Ovary (tissue), 10 donors: ENCODE measurements at places on chromosomes 5 and 9. TPM values are rescaled to one million over a fixed set of nuclear protein-coding genes. Genes with fewer than 3 reads are reported as not detected.

GNPDA1 gene
- total RNA-seq, result 30.3 TPM

F2RL2 gene
- total RNA-seq, result 0.15 TPM

GADD45G gene
- 126 TPM for total RNA-seq

PDE8B gene
- total RNA-seq, result 0.95 TPM

BARX1 gene
- not detected for total RNA-seq

WDR38 gene
- total RNA-seq, result not detected

GRCh38 chr5:69416180-69416579 is 1.3 kb downstream of the MARVELD2 start:
- peaks cover 1% of the 10 kb centered on the region for H3K4me1 ChIP-seq
- no peak for DNase-seq
- H3K27ac ChIP-seq, result no peak overlapping the region

DNA sequence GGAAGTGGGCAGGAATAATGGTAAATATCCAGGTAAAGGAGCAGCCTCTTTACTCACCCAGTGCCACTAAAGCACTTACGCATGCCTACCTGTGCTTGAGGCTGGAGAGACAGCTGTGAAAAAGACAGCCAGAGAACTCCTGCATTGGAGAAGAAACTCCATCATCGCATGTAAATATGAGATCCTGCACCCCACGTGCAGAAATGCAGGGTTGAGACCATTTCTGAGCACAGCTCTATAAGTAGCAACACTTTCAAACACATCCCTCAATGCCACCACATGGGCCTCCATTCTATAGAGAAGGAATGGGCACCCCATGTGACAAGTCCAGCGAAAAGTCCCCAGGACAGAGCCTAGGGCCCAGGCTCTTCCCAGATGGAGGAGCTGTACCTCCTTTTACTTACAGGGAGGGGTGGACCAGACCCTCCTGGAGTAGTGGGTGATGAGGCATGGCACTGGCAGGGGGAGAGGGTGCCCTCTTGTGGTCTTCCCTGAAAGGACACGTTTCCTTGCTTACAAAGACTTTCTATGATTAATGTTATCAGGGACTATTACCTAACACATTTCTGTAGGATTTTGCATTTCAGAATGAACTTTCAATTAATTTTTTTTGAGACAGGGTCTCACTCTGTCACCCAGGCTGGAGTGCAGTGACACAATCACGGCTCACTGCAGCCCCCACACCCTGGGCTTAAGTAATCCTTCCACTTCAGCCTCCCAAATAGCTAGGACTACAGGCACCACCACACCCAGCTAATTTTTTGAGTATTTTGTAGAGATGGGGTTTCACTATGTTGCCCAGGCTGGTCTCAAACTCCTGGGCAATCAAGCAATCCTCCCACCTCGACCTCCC is 55.3 kb upstream of the IL17B start:
- peaks cover 7% of the 10 kb centered on the region for H3K4me1 ChIP-seq
- H3K36me3 ChIP-seq, result no peaks in the 10 kb centered on the region
- DNase-seq, result peak; percentile 77
- H3K27ac ChIP-seq, result no peak overlapping the region

DNA sequence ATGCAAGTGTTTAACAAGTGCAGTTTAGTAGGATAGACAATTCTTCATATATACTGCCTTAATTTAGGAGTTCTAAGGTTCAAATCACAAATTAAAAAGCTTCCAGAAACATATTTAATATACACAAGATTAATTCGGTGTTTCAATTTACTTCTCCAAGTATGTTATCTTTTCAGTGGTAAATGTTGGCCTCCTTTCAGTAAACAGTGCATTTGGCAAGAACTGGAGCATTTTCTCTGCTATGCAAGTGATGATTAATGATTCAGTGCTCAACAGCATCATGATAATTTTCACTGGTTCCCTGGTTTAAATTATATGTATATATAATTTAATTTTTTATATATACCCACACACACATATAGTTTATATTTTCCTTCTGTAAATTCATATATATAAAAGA is 541.7 kb downstream of the EFNA5 start:
- H3K4me1 ChIP-seq, result no peaks in the 10 kb centered on the region
- H3K27me3 ChIP-seq, result no peaks in the 10 kb centered on the region
- no peak overlapping the region for H3K4me3 ChIP-seq
- no peaks in the 10 kb centered on the region for H3K36me3 ChIP-seq

DNA sequence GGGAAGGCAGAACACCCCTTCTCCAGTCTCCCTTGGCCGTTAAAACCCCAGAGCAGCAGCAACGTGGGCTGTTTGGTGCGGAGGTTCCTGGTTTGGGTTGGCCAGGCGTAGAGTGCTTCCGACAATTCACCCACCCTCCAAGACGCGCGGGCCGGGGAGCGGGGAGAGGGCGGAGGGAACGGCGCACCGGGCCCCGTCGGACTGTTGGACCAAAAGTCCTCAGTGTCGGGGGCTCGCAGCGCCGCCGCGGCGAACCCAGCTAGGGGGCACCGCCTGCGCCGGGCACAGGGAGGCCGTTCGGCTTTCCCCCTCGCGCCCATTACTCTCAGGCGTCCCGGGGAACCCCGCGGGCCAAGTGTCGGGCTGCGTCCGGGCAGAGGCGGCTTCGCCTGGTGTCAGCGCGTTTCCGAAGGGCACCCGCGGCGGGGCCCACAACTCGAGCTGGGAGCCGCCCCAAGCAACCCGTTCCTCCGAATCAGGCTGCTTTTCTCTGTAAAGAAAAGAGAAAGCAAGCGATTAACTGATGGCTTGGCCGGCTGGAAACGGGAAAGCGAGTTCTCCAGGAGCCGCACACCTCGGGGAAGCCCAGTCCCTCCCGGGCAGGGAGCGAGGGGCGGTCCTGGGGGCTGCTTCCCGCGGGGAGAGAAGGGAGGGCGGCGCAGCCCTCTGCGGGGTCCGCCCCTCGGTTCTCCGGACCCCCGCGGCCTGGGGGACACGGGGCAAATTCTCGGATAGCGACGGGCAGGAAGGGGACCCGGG is 145.5 kb downstream of the ERCC6L2 start:
- H3K36me3 ChIP-seq, result no peaks in the 10 kb centered on the region
- peak; percentile 51 for DNase-seq
- H3K27ac ChIP-seq, result peak overlapping the region; percentile 71
- H3K4me3 ChIP-seq, result peak overlapping the region; percentile 52

DNA sequence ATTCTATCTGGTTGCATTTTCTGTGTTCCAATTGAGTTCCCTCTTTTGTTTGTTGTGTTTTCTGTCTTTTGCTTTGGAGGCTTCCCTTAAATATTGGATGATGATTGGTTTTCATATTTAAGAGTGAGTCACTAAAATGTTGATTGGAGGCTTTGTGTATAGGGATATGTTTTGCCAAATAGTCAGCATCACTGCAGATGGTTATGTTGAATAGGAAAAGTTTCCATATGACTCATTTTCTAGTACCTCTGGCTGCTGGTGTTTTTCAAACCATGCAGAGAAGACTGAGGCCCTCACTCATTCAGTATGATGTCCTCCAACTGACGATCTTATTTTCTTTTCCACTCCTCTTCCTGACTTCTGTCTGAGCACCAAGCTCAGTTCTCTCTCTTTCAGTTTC is 1290.0 kb downstream of the EFNA5 start:
- H3K4me3 ChIP-seq, result no peak overlapping the region
- no peaks in the 10 kb centered on the region for H3K4me1 ChIP-seq
- no peaks in the 10 kb centered on the region for H3K27me3 ChIP-seq
- no peaks in the 10 kb centered on the region for H3K36me3 ChIP-seq
- no peak for DNase-seq

DNA sequence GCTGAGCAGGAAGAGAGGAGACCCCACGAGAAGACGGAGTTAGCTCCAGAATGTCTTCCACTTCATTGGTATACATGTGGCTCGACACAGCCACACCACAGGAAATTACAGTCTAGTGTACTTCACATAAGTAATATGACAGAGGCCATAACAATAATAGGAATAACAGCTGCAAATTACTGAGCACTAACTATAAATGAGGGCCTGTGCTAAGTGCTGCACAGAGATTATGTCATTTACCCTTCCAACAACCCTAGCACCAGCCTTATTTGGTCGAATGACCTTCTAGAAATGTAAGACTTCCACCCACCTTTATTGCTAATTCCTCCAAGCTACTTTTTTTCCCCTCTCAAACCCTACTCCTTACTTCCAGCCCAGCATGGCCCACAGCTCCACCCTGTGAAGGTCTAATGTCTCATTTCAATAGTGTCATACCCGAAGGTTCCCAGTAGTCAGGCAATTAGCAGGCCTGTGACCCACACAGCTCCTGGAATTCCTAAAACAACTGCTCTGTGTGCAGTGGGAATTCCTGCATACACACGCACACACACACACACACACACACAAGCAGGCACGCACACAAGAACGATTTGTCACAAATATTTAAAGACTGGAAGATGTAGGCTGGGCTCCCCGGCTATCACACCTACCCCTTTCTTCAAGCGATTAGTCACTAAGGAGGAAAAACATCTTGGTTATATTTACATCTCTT is 134.5 kb downstream of the FRMD3 start:
- no peak overlapping the region for H3K27ac ChIP-seq
- H3K36me3 ChIP-seq, result no peaks in the 10 kb centered on the region
- no peak for DNase-seq
- H3K4me3 ChIP-seq, result no peak overlapping the region

GRCh38 chr5:92637247-92637646 is 943.8 kb downstream of the NR2F1-AS1 start:
- no peak for DNase-seq
- H3K4me3 ChIP-seq, result no peak overlapping the region
- no peaks in the 10 kb centered on the region for H3K27me3 ChIP-seq
- H3K27ac ChIP-seq, result no peak overlapping the region
- H3K36me3 ChIP-seq, result no peaks in the 10 kb centered on the region

DNA sequence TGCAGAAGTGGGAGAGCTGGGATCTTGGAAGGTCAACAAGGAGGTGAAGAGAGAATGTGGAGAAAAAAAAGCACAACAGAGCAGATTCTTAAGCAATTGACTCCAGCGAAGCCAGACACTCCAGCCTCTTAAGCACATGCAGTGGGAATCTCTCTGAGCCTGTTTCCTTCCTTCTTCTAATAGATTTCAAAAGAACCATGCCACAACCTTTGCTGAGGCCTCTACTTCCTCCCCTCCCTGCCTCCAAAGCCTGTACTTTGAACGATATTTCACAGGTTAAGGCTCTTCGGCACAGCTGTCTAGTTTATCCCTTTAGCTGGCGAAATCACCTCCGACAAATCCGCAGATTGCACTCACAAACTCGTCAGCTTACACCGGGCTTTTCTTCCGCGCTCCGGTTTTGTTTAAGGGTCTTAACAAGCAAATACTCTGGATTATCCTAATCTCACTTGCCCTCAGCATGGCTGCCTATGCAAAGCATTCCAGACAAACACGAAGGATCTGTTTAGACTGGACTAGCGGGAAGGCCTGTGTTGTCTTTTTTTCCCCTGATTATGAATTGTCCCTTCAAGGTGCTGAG is 211.6 kb upstream of the PANK3 start:
- no peak for DNase-seq
- H3K4me1 ChIP-seq, result peaks cover 6% of the 10 kb centered on the region
- H3K27me3 ChIP-seq, result no peaks in the 10 kb centered on the region
- no peaks in the 10 kb centered on the region for H3K36me3 ChIP-seq
- H3K27ac ChIP-seq, result no peak overlapping the region

DNA sequence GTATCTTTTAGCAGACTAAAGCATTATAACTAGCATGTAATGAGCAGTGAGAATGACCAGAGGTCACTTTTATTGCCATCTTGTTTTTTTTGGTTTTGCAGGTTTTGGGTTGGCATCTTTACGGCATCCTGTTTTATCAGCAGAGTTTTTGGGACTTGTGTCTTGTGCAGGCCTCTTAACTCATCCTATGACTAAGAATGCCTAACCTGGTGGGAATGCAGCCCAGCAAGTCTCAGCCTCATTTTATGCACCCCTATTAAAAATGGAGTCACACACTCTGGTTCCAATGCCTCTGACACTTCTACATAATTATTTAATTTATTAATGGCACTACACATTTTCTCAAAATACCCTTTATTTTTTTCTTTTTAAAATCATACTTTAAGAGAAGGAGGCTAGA is 726.5 kb upstream of the RIOK2 start:
- H3K4me3 ChIP-seq, result no peak overlapping the region
- no peak for DNase-seq
- no peak overlapping the region for H3K27ac ChIP-seq
- no peaks in the 10 kb centered on the region for H3K4me1 ChIP-seq
- no peaks in the 10 kb centered on the region for H3K36me3 ChIP-seq
- H3K27me3 ChIP-seq, result no peaks in the 10 kb centered on the region

- no peaks in the 10 kb centered on the region for H3K27me3 ChIP-seq
- H3K4me3 ChIP-seq, result no peak overlapping the region
- no peaks in the 10 kb centered on the region for H3K36me3 ChIP-seq
- no peaks in the 10 kb centered on the region for H3K4me1 ChIP-seq
- DNase-seq, result no peak
Observed at GRCh38 chr9:96460470-96460869, 10.5 kb downstream of the HABP4 start.

DNA sequence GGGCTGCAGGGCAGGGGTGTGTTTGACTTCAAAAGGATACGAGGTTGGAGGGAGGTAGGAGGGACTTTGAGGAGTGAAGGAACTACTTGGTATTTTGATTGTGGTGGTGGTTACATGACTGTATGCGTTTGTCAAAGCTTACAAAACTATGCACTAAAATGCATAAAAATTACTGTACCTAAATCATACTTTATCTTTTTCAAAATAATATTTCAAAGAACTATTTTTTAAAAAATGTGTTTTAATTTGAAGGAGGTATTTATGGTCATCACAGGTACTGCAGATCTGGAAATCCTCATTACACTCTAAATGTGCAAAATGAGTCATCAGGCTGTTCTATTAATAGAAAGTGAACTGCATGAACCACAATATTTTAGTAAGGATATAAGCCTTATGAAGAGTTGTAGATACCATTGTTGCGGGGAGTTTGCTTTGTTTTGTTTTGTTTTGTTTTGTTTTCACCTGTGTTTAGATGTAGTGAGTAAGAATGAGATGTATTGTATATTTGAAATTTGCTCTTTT is 116.9 kb downstream of the ARRDC3 start:
- H3K4me3 ChIP-seq, result no peak overlapping the region
- no peak for DNase-seq
- no peak overlapping the region for H3K27ac ChIP-seq
- H3K36me3 ChIP-seq, result no peaks in the 10 kb centered on the region
- H3K27me3 ChIP-seq, result no peaks in the 10 kb centered on the region

- peaks cover 3% of the 10 kb centered on the region for H3K4me1 ChIP-seq
- no peak for DNase-seq
- H3K27me3 ChIP-seq, result no peaks in the 10 kb centered on the region
- H3K4me3 ChIP-seq, result no peak overlapping the region
- no peaks in the 10 kb centered on the region for H3K36me3 ChIP-seq
Observed at GRCh38 chr5:93163010-93163663, 417.9 kb downstream of the NR2F1-AS1 start.

GRCh38 chr9:81898851-81899250 is 29.4 kb upstream of the SPATA31D4 start:
- H3K36me3 ChIP-seq, result no peaks in the 10 kb centered on the region
- no peak overlapping the region for H3K27ac ChIP-seq
- H3K27me3 ChIP-seq, result no peaks in the 10 kb centered on the region
- H3K4me3 ChIP-seq, result no peak overlapping the region
- no peak for DNase-seq

GRCh38 chr9:130028493-130029222 is 14.3 kb downstream of the FNBP1 start:
- DNase-seq, result no peak
- no peak overlapping the region for H3K4me3 ChIP-seq
- H3K36me3 ChIP-seq, result no peaks in the 10 kb centered on the region
- peaks cover 4% of the 10 kb centered on the region for H3K4me1 ChIP-seq
- H3K27ac ChIP-seq, result no peak overlapping the region
- no peaks in the 10 kb centered on the region for H3K27me3 ChIP-seq
